ENCODE measurements at places on chromosomes 12 and 14.

- no peak for DNase-seq
These were observed 159.1 kb upstream of the LMNTD1 start for GRCh38 chr12:25712169-25712568.

DNA sequence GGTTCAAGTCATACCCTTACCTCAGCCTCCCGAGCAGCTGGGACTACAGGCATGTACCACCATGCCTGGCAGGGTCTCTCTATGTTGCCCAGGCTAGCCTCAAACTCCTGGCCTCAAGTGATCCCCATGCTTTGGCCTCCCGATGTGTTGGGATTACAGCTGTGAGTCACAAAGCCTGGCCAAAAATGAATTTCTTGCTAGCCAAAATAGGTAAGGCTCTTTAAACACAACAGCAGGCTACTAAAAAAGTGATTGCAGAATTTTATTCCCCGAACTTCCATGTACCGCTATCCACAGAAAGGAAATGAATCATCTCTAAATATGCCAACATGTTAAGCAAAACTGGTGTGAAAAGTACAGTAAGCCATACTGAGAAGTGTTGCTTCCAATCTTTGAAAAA, 50.6 kb downstream of the WDHD1 start:
- no peak for DNase-seq

GRCh38 chr14:91942128-91942527, 5.4 kb downstream of the FBLN5 start:
- DNase-seq = no peak

DNA sequence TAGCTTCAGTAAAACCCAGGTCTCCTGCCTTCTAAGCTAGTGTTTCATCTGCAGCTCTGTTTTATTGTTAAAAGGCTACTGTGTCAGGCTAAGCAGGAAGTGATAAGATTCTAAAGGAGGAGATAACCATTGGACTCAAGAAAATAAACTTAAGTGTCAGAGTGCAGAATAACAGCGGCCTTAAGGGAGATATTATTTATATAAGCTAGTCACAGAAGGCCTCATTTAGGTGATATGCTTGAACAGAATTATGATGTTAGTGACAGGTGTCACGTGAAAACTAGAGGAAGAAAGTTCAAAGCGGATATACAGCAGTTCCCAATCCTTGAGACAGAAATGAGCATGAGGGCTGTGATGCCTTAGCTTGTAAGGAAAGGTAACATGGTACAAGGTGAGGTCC, 373.4 kb downstream of the FOXG1 start:
- no peak for DNase-seq

GRCh38 chr12:83538361-83538965, 851.8 kb downstream of the TMTC2 start:
- no peak for DNase-seq

- DNase-seq = no peak
These were observed 334.0 kb upstream of the FLRT2 start for GRCh38 chr14:85195872-85196477.

DNA sequence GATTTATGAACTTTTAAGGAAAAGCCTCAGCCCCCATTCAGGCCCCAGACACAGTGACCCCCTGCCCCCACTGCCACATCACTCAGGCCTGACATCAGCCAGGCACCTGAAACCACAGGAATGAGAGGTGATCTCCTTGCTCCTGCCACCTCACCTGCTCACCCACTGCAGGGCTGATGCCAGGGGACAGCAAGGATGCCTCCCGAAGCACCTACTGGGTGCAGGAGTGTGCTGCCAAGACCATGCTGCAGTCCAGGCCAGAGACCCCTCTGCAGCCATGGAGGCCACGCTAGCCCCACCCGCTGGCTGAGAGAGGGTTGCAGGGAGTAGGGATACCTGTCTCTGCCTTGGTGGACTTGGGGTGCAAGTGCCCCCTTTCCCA, 18.6 kb upstream of the KRT7 start:
- no peak for DNase-seq
